ENCODE measurements at places on chromosomes 7 and 10.

DNA sequence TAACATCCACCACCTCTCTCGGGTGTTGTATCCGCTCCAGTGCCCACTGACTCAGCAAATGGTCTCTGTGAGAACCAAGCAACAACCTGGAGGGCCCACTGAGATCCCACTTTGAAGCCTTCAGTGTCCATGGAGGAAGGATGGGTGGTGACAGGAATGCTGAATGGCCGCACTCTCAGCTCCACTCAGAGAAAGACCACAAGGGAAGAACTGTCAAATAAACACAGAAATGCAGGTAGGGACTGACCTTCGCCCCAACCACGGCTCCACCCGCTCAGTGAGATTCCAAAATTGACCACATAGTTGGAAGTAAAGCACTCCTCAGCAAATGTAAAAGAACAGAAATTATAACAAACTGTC lies 65.8 kb downstream of the VIPR2 start:
- DNase-seq: peak; percentile 4

DNA sequence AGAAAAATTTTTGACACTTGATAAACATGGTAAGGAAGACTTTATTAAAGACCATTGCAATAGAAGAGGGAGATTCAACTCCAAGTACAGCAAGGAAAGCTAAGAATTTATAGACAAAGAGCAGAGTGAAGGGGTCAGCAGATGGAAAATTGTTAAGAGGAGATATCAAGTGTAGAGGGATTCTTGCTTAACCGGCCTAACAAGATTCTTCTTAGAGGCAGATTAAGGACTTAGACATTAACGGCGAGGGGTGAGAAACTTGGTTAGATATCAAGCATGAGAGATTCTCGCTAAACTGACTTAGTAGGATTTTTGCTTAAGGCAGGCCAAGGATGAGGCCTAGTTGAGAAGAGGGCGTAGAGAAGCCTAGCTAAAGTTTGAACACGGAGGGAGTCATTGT lies 76.0 kb downstream of the ITGB1 start:
- no peak for DNase-seq

DNA sequence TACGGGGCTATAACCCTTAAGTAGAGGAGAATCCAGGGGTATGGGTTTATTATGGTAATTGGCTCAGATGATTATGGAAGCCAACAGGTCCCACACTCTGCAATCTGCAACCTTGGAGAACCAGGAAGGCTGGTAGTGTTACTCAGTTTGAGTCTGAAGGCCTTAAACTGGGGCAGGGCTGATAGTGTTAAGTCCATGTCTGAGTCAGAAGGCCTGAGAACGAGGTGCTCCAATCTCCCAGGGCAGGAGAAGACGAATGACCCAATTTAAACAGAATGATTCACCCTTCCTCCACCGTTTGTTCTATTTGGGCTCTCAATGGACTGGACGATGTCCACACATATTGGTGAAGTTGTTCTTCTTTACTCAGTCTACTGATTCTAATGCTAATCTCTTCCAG lies 244.5 kb upstream of the PTER start:
- no peak for DNase-seq

DNA sequence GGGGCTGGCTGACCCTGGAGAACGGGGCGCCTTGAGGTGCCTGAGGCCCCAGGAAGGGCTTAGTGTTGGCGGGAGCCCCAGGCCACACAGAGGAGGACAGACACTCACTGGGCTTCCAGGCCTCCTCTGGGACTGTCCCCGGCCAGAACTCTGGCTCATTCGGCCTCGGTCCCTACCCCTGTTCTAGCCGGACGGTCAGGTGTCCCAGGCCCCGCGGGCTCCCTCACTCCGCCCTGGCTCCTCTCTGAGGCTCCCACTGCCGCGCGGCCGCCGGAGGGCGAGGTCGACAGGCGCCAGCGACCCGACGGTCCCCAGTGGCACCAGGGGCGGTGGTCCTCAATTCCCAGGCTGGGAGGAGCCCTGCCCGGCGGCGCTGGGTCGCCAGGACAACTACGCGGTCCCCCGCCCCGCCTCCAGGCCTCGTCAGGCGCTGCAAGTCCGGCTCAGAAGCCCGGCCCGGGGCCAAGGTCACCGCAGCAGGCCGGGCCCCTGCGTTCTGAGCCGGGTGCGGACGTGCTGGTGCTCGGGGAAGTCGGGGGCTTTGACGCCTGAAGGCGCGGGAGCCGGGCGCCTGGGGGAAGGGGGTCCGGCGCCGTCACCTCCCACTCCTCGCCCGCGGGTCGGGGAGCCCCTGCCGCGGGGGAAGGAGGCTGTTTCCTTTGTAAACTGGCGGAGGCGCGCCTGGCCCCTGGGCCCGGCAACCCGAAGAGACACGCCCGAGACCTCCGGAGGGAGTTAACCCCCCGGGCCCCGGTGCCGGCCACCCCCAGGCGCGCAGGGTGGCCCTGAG lies 1.1 kb upstream of the PWWP2B start:
- DNase-seq: peak; percentile 88

- no peak for DNase-seq
Measured at GRCh38 chr7:15778191-15778590, 91.7 kb upstream of the MEOX2 start.

DNA sequence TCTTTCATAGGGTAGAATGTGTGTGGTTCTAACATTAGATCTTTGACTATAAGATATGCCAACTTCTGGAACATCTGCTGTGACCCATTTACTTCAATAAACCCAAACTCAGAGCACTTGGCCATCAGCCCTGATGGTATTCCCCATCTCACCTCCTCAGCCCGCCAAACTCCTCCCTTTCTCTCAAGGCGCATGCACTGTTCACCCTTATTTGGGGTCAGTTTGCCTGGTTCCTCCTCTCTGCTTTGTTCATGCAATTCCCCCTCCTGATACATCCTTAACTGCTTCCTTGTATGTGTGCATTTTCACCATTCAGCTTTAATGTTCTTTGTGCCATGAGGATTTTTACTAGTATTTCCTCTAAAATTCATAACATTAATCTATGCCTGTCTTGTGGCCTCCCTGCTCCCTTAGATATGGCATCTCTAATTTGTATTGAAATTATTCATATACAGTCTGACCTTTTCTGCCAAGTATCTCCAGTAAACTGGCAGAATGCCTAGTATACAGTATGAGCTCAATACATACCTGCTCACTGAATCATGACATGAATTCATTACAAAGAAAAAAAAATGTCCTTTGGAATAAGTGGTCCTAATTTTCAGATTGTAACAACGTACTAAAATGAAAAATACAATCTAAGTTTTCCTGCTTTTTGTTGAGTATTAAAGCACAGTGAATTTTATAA lies 336.8 kb upstream of the IGFBP3 start:
- no peak for DNase-seq

- no peak for DNase-seq
Measured at GRCh38 chr10:36266923-36267322, 624.8 kb upstream of the FZD8 start.

GRCh38 chr7:71120096-71120495 lies 11.8 kb upstream of the GALNT17 start:
- no peak for DNase-seq

DNA sequence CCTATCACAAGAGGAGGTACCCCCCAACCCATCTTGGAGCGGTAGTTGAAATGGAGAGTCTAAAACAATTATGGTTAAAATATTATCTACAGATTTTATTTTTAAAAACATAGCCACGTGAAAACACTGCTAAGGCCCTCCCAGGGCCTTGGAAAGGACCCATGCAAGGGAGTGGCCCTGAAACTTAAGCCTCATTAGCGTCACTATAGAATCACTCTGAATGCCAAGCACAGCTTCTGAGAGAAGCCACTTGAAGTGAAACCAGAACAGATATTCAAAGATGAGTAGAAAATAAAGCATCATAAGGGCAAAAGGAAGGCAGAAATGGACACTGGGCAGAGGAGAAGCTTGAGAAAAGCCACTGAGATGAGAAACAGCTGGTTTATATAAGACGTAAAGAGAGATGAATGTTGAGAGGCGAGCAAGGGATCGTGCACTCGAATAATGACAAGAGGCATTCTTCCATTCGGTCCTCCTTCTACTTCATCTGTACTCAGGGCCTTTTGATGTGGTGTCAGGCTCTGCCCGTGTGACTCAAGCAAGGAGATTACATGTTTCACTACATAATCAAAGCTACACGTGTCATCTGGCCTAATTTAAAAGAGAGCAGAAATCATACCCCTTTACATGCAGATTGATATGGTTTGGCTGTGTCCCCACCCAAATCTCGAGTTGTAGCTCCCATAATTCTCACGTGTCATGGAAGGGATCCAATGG lies 33.4 kb upstream of the SLC39A12 start:
- DNase-seq: no peak

DNA sequence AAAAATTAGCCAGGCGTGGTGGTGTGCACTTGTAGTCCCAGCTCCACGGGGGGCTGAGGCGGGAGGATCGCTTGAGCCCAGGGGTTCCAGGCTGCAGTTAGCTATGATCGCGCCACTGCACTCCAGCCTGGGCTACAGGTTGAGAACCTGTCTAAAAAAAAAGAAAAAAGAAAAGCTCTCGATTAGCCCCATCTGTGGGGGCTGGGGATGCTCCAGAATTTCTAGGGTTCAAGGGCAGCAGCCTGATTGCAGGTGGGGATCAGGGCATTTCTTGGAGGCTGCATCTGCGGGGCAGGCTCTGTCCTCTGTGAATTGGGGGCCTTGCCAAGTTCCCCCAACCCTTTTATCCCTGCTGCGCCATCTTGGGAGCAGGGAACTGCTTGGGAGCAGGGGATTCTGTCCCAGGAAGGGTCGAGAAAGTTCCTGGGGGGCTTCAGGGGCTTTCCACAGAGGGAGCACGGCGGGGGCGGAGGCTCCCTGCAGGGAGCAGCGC lies 651 bp upstream of the ARPC1A start:
- DNase-seq: no peak

GRCh38 chr10:29748109-29748650 lies 113.4 kb upstream of the SVIL start:
- DNase-seq: no peak

GRCh38 chr7:3691478-3692158 lies 390.6 kb downstream of the SDK1 start:
- DNase-seq: no peak

GRCh38 chr10:116715839-116716377 lies 26.5 kb downstream of the HSPA12A start:
- DNase-seq: no peak

DNA sequence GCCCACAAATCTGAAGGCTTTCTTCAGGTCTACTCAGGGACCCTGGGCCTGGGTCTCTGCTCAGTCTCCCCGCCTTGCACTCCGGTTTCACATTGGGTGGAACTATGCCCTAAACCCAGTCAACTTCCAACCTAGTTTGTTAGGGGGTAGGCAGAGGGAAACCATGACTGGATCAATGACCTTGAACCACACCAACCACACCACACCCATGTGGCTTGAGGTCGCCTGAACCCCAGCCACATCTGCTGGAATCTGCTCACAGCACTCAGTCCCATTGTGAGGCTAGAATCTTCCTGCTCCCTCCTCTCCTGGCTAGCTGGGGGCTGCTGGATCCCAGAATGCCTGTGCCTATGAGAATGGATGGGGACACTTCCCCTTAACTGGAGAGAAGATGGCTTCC lies 17.9 kb downstream of the RFC2 start:
- no peak for DNase-seq

DNA sequence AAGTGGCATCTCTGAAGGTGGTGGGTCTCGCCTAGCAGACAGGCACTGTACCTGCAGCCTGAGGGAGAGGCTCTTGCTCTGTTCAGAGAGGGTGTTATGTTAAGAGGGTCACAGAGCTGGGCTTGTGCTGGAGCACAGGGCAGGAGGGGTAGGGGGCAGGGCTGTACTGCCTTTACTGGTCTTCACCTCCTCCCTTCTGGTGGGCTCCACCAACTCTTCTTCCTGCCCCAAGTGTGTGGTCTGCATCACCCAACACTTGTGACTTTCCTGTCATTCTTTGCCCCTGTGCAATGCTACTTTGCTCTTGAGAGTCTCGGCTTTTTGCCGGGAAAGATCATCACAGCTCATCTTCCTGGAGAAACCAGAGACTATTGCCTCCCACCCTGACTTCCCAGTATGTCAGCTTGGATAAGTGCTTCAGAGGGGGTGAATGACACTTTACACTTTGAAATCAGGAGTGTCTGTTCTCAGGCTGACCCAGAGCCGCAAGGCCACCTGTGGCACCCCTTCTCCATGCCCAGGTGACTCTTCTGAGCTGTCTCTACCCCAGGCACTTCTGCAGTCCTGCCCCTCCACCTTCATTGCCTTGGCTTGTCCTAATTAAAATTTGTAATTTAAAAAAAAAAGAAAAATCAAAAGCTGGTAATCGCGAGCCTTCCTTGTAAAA lies 38.4 kb upstream of the IKZF1 start:
- DNase-seq: no peak

- no peak for DNase-seq
Measured at GRCh38 chr10:96387601-96388000, 28.8 kb upstream of the OPALIN start.

DNA sequence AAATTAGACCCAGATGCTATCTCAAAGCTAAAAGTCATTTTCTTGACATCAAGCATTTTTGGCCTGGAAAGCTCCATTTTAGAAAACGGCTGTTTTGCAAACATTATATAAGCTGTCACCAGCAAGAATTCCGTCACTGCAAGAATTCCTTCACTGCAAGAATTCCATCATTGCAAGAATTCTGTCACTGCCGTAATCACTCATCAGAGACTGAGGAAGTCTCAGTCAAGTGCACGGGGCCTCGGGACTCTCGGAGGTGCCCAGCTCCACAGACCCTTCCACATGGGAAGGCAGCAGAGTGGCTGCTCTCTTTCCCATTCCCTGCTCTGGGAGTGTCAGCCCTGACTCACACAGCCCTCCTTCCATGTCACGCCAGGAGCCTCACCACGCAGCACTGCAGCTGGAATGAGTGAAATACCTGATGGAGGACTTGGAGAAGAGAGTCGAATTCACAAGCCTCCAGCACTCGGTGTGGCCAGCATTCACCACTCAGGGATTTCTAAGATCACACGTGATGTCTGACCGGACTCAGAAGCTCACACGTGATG lies 168.3 kb downstream of the PTPRN2 start:
- DNase-seq: no peak

DNA sequence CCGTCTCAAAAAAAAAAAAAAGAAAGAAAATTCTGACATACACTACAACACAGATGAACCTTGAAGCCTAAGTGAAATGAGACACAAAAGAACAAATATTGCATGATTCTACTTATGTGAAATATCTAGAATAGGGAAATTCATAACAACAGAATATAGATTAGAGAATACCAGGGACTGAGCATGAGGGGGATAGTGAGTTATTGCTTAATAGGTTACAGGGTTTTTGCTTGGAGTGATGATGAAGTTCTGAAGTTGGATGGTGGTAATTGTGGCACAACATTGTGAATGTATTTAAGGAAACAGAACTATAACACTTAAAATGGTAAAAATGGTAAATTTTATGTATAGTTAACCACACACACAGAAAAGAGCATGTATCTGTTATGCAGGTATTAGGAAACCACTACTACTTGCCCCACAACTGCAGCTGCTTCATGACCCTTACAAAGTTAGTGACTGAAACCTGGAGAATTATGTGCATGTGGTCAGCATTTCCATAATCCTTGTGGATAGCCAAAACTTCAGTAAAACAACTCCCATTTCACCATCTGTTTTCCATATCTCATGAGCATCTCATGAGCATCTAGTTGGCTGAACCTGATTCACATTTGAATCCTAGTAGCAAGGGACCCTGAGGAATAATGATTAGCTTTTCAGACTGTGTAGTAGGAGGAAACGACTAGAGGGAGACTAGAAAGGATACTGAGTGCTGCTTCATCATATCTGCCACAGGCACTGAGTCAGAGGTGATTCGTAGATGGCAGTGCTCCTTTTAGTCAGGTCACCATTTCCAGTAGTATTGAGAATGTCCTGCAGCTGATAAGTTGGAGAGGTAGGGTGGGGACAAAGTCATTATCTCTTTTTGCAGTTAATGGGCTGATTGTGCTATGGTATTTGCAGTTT lies 26.3 kb downstream of the SAMD8 start:
- DNase-seq: no peak

- DNase-seq: no peak
Measured at GRCh38 chr7:123750389-123751230, 1.8 kb upstream of the WASL start.
